ENCODE measurements at places on chromosomes 1 and 21.

DNA sequence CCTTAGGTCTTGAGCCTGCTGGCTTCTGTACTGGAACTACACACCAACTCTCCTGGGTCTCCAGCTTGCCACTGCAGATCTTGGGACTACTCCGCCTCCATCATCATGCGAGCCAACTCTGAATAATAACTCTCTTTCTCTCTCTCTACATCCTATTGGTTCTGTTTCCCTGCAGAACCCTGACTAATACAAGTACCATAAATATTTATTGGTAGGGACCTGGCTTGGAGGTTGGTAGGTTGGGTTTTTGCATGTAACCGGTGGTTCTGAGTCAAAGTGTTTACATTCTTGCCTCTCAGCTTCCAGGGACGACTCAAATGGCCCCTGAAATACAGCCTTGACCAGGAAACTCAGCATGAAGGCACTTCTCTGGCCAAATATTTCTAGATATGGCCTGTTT, 110.4 kb downstream of the KCND3 start:
- no peaks in the 10 kb centered on the region for H3K36me3 ChIP-seq
- H3K4me3 ChIP-seq = no peak overlapping the region
- no peak overlapping the region for H3K27ac ChIP-seq
- no peaks in the 10 kb centered on the region for H3K4me1 ChIP-seq

GRCh38 chr1:225937048-225937968, 3.7 kb downstream of the LEFTY2 start:
- no peaks in the 10 kb centered on the region for H3K36me3 ChIP-seq
- peaks cover 17% of the 10 kb centered on the region for H3K4me1 ChIP-seq
- H3K27ac ChIP-seq = no peak overlapping the region
- DNase-seq = no peak
- no peaks in the 10 kb centered on the region for H3K27me3 ChIP-seq

DNA sequence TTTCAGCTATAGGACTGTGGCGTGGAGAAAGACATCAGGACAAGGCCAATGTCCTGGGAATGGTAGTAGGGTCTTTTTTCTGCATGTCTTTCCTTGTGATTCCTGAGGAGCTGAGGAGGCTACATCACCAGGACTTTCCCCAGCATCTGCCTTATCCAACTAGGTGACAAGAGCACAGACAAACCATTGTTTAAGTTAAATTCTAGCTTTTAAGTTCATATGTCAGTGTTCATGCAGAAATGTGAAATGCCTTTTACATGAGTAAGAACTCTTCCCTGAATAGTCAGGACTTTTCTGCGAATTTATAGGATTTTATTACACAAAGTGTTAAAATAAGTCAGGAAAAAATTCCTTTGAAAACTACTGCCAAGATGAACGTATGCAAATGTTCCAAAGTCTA, 154.2 kb downstream of the PTGER3 start:
- H3K4me3 ChIP-seq = no peak overlapping the region
- H3K27ac ChIP-seq = no peak overlapping the region
- DNase-seq = no peak

DNA sequence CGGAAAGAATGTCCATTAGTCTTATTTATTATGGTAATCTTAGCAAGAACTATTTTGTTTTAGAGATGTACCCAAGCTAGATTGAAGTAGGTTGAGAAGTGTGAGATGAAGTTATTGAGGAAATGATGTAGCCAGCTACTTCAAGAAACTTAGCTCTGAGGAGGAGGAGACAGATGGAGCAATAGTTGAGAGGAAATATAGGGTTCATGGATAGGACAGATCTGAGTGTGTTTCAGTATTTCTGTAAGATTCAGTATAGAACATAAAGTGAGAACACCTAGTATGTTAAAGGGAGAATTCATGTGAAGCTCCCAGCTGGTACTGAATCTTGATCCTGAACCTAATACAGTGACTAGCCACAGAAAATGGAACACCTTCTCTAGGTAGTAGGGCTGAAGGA, 28.9 kb downstream of the TSNAX start:
- H3K36me3 ChIP-seq = no peaks in the 10 kb centered on the region
- DNase-seq = no peak
- peaks cover 5% of the 10 kb centered on the region for H3K4me1 ChIP-seq
- no peak overlapping the region for H3K27ac ChIP-seq
- H3K4me3 ChIP-seq = no peak overlapping the region
- no peaks in the 10 kb centered on the region for H3K27me3 ChIP-seq

- no peaks in the 10 kb centered on the region for H3K36me3 ChIP-seq
- no peaks in the 10 kb centered on the region for H3K27me3 ChIP-seq
- peaks cover 13% of the 10 kb centered on the region for H3K4me1 ChIP-seq
- no peak overlapping the region for H3K27ac ChIP-seq
- no peak for DNase-seq
These were observed 153.8 kb upstream of the C1orf105 start for GRCh38 chr1:172266528-172267174.

DNA sequence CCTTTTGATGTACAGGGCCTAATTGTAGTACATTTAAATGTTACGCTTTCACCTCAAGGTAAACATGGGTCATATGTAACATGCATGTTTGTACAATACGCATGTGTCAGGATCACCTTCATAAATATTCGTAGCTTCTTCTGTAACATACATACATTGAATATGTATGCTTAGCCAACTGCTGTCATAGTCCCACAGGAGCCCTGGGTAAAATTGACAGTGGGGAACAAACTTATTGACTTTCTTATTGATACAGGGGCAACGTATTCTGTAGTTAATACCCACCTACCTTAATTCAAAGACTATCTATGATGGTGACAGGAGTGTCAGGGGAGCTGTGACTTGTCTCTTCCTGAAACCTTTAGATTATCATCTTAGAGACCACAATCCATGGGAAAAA, 3.7 kb upstream of the REN start:
- no peaks in the 10 kb centered on the region for H3K27me3 ChIP-seq
- H3K4me3 ChIP-seq = no peak overlapping the region
- no peak overlapping the region for H3K27ac ChIP-seq
- H3K36me3 ChIP-seq = no peaks in the 10 kb centered on the region
- H3K4me1 ChIP-seq = no peaks in the 10 kb centered on the region

DNA sequence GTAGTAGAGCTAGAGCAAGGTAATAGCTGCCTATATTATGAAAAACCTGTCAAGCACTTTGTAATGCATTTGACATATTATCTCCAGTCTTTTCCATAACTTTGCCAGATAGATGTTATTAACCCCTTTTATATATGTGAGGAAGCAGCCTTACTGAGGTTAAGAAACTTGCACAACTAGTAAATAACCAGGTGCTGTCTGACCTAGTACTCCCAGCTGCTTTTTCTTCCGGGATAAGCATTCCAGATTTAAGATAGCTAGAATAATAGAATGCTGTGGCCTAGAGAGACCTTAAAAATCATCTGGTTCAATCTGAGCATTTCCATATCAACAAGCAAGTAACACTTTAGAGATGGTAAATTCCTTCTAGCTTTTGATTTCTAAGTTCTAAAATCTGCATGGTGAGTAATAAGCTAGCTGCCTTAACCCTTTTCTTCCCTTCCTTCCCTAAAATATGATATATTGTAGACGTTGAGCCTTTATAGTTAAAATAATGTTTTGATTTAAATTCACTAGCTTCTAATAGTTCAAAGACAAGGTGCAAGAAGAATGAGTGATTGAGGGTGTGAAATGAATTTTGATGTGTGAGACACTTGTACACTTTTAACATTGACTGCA, 1.8 kb downstream of the SH3GLB1 start:
- H3K4me3 ChIP-seq = peak overlapping the region; percentile 93
- no peak for DNase-seq
- H3K27ac ChIP-seq = peak overlapping the region; percentile 96
- peaks cover 60% of the 10 kb centered on the region for H3K4me1 ChIP-seq
- H3K36me3 ChIP-seq = no peaks in the 10 kb centered on the region

GRCh38 chr1:84271441-84272151, 29.9 kb upstream of the SAMD13 start:
- no peak overlapping the region for H3K4me3 ChIP-seq
- no peaks in the 10 kb centered on the region for H3K36me3 ChIP-seq
- no peak for DNase-seq
- H3K27ac ChIP-seq = no peak overlapping the region

GRCh38 chr1:216702170-216702569, 21.1 kb downstream of the ESRRG start:
- H3K27me3 ChIP-seq = no peaks in the 10 kb centered on the region
- H3K4me1 ChIP-seq = no peaks in the 10 kb centered on the region
- no peak for DNase-seq
- no peak overlapping the region for H3K27ac ChIP-seq
- H3K36me3 ChIP-seq = no peaks in the 10 kb centered on the region

- H3K27me3 ChIP-seq = no peaks in the 10 kb centered on the region
- H3K4me3 ChIP-seq = no peak overlapping the region
- DNase-seq = no peak
- H3K27ac ChIP-seq = peak overlapping the region; percentile 8
- H3K4me1 ChIP-seq = peaks cover 12% of the 10 kb centered on the region
These were observed 384.7 kb upstream of the CXADR start for GRCh38 chr21:17128132-17128531.

- DNase-seq = no peak
- no peak overlapping the region for H3K27ac ChIP-seq
- H3K4me3 ChIP-seq = no peak overlapping the region
- H3K4me1 ChIP-seq = no peaks in the 10 kb centered on the region
These were observed 57.9 kb downstream of the UCK2 start for GRCh38 chr1:165885305-165885694.

DNA sequence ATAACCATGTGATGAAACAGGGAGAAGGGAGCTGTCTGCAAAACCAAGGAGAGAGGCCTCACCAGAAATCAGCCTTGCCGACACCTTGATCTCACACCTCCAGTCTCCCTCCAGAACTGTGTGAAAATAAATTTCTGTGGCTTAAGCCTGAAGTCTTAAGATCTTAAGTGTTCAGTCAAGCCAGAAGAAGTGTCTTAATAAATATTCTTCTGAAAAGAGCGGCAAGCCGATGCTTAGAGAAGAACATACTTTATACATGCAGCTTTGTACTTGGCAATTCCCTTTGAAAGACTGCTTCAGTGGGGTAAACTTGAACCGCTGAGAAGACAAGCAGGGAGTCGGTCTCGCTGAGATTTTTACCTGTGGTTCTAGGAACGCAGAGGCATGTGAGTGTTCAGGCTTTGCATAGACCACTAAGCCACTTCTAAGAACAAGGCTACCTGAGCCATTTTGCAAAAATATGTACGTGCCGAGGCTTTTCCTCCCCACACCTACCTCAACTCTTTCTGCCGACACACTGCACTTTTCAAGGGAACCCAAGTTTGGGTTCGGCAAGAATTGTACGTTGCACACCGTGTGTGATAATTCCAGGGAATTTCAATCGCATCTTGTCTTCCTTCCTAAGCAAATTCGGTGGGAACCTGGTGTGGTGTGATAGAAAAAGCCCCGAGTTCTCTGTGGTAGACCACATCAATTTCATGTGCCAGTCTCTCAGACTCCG, 3.4 kb downstream of the RUNX1 start:
- H3K4me1 ChIP-seq = peaks cover 14% of the 10 kb centered on the region
- H3K27ac ChIP-seq = peak overlapping the region; percentile 10
- H3K36me3 ChIP-seq = no peaks in the 10 kb centered on the region

- H3K27me3 ChIP-seq = no peaks in the 10 kb centered on the region
- H3K27ac ChIP-seq = no peak overlapping the region
- peaks cover 9% of the 10 kb centered on the region for H3K4me1 ChIP-seq
- H3K36me3 ChIP-seq = no peaks in the 10 kb centered on the region
These were observed 120.8 kb downstream of the DMRTB1 start for GRCh38 chr1:53580009-53580400.

- H3K27me3 ChIP-seq = no peaks in the 10 kb centered on the region
- H3K36me3 ChIP-seq = no peaks in the 10 kb centered on the region
- H3K4me3 ChIP-seq = no peak overlapping the region
- no peak for DNase-seq
- H3K4me1 ChIP-seq = no peaks in the 10 kb centered on the region
These were observed 93.5 kb downstream of the IER5 start for GRCh38 chr1:181181792-181182585.

- H3K4me1 ChIP-seq = no peaks in the 10 kb centered on the region
- no peak overlapping the region for H3K27ac ChIP-seq
- no peaks in the 10 kb centered on the region for H3K36me3 ChIP-seq
- DNase-seq = no peak
These were observed 7.2 kb upstream of the ACTRT2 start for GRCh38 chr1:3014050-3014440.

Data from vagina (tissue), 2 donors.